A673 (cell line): ENCODE measurements at places on chromosomes 13 and 19.

DNA sequence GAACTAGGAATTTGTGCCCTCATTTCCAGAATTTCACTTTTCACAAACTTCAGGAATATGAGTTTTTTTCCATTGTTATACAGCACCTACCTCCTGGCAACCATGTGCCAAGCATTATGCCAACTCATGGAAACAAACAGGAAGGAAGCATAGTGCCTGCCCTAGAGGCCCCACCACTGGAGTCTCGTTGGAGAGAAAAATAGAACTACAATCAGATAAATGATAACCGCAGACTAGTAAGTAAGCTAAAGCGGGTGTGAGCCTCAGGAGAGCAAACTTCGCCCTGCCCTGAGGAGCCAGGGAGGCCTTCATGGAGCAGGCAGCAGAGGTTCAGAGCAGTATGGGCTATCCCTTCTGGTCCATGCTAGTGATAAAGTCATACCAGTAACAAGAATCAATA is 75.9 kb downstream of the FRY start:
- no peaks in the 10 kb centered on the region for H3K4me1 ChIP-seq
- H3K27ac ChIP-seq: no peak overlapping the region
- DNase-seq: no peak
- H3K27me3 ChIP-seq: no peaks in the 10 kb centered on the region

DNA sequence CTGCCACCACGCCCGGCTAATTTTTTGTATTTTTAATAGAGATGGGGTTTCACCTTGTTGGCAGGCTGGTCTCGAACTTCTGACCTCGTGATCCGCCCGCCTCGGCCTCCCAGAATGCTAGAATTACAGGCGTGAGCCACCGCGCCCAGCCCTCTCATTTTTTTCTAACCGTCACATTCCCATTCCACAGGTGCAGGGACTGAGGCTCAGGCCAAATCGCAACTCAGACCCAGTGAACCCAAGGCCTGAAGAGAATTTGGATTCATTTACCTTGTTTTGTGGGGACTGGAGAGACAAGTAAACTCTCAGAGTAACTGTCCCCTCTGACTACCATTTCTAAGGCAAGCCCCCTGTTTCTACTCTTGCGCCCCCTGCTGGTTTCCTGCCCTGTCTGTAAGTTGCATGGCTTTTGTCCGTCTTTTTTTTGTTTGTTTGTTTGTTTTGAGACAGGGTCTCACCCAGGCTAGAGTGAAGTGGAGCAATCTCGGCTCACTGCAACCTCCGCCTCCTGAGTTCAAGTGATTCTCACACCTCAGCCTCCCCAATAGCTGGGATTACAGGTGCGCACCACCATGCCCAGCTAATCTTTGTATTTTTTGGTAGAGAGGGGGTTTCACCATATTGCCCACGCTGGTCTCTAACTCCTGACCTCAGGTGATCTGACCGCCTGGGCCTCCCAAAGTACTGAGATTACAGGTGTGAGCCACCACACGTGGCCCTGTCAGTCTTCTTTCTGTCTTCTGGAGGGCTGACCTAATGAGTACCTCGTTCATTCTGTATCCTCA is 2.3 kb upstream of the STRN4 start:
- H3K27me3 ChIP-seq: no peaks in the 10 kb centered on the region
- H3K27ac ChIP-seq: no peak overlapping the region
- H3K4me1 ChIP-seq: no peaks in the 10 kb centered on the region
- no peak overlapping the region for H3K4me3 ChIP-seq

GRCh38 chr13:66171920-66172319 is 1058.2 kb downstream of the PCDH9 start:
- DNase-seq: no peak
- no peaks in the 10 kb centered on the region for H3K36me3 ChIP-seq
- H3K27me3 ChIP-seq: no peaks in the 10 kb centered on the region
- no peak overlapping the region for H3K4me3 ChIP-seq
- H3K4me1 ChIP-seq: no peaks in the 10 kb centered on the region
- no peak overlapping the region for H3K27ac ChIP-seq

- peak overlapping the region; percentile 62 for H3K4me3 ChIP-seq
- peak overlapping the region; percentile 93 for H3K27ac ChIP-seq
- no peaks in the 10 kb centered on the region for H3K27me3 ChIP-seq
- H3K36me3 ChIP-seq: no peaks in the 10 kb centered on the region
Measured at GRCh38 chr13:60395971-60396782, 843 bp upstream of the TDRD3 start.

DNA sequence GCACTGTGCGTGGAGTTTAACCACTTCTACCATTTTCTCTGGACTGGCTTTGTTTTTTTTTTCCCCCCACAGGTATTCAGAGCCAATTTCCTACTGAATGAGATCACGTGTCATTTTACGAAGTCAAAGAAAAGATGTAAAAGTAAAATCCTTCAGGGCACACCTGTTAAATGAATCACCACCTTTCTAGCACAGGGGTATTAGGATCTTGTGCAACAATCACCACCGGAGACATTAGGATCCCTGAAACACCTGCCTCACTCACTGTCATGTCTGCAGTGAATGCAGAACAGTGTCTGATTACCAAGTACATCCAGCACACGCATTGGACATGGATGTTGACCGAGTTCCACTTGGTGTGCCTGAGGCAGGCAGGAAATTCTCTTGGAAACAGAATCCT is 17.2 kb downstream of the BRD4 start:
- no peak overlapping the region for H3K27ac ChIP-seq
- no peak for DNase-seq
- no peak overlapping the region for H3K4me3 ChIP-seq
- H3K36me3 ChIP-seq: no peaks in the 10 kb centered on the region
- no peaks in the 10 kb centered on the region for H3K27me3 ChIP-seq

- peak overlapping the region; percentile 35 for H3K4me3 ChIP-seq
- peaks cover 11% of the 10 kb centered on the region for H3K36me3 ChIP-seq
- peaks cover 8% of the 10 kb centered on the region for H3K4me1 ChIP-seq
- no peak for DNase-seq
- no peaks in the 10 kb centered on the region for H3K27me3 ChIP-seq
- peak overlapping the region; percentile 97 for H3K27ac ChIP-seq
Measured at GRCh38 chr19:52188822-52189734, 774 bp upstream of the PPP2R1A start.
